ENCODE measurements at places on chromosomes 4 and X.

- DNase-seq: no peak
Observed at GRCh38 chr4:13537011-13537831, 7.1 kb downstream of the NKX3-2 start.

- peak; percentile 15 for DNase-seq
Observed at GRCh38 chr4:182973511-182973911, 56.3 kb upstream of the DCTD start.

GRCh38 chr4:39102297-39102696 is 40.3 kb downstream of the KLHL5 start:
- DNase-seq: no peak

DNA sequence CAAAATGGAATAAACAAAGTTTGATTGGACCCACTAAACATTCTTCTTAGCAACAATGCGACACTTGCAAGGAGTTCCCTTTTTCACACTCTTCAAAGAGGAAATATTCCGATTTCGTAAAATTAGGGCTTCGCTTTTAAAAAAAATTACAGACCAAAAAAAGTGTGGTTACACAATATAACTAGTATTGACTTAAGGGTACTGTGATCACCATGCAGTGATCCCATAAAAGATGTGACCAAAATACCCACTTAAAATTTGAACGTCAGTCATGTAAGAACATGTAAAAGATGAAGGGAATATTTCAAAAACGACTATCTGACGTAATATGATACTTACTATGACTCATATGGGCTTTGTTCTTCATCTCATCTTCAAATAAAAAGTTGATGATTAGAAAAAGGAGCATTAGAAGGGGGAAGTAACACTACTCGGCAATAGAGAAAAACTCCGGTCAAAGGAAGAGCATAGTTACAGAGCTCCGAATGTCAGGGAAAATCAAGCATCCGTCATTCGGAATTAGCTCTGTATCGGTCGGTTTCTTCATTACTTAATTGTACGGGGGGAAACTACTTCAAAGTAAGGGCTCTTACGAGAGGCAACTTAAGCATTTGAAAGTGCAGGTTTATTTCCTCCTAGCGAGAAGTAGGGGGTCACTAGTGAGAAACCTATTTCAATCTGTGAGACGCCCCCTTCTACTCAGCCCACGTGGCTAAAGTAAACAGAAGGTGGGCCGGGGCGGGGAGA is 1.3 kb upstream of the TET2 start:
- peak; percentile 25 for DNase-seq

- DNase-seq: no peak
Observed at GRCh38 chrX:20128670-20129069, 12.0 kb upstream of the MAP7D2 start.

DNA sequence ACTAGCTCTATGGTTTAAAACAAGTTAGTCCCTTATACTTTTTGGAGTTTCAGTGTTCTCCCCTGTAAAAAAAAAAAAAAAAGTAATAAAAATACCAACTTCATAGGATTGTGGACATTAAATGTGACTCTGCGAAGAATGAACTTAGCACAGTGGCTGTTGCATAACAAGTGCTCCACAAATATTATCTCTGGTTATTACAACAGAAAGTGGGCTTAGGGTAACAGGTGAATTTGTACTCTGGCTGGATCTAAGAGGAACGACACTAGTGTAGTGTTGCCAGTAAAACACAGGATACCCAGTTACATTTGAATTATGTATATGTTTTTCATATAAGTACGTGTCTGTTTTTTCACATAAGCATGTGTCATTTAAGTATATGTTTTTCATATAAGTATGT is 360.3 kb upstream of the CXorf51B start:
- no peak for DNase-seq

DNA sequence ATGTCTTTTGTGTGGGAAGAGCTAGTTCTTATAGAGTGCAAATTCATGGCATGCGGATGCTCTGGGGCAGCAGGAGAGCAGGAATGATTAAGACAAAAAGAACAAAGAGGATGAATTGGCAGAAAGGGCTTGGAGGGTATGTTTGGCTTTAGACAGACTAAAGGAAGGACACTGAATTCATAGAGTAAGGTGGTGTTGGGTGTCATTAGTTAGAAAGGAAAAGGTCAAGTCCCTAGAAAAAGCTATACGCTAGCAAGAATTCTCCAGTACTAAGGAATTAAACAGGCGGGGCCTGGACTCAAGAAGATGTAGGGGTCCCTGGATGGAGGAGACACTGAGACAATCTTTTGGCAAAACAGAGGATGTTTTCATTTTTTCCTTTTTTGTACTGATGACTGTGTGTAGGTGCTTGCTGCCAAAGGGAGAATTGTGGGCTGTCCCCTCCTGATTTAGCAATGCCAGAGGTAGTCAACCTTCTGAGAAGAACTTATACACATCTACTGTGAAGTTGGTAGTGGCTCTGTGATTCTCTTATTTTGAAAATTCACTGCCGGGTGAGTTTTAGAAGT is 391.0 kb downstream of the SPRY1 start:
- no peak for DNase-seq

- DNase-seq: no peak
Observed at GRCh38 chr4:6245246-6246169, 24.1 kb upstream of the WFS1 start.

DNA sequence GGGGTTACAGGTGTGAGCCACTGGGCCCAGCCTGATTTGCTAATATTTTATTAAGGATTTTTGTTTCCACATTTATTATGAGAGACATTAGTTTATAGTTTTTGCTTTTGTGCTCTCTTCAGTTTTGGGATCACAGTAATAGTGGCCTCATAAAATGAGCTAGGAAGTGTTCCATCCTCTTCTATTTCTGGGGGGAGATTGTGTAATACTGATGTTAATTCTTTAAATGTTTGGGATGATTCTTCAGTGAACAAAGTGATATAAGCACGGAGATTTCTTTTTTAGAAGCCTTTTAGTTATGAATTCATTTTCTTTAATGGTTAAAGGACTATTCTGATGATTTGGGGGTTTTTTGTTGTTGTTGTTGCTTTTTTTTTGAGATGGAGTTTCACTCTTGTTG is 41.3 kb downstream of the RBMX start:
- DNase-seq: no peak

GRCh38 chr4:5954056-5954760 is 61.3 kb upstream of the CRMP1 start:
- no peak for DNase-seq

DNA sequence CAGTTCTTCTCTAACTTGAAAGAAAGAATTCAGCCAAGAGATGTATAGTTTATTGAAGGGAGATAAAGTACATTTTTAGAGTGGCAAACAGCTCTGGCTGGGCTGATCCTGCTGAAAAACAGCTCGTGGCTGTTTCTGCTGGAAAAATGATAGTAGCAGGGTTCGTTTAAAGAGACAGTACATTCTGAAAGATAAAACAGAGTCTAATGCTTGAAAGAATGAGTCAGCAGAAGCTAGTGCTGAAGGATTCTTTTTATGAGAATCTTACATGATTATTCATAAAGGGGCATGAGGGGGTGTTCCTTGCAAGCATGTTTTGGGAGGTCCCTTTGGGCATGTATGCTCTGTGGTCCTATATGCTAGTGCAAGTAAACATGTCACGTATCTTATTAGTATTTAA is 790.0 kb downstream of the PCDH18 start:
- no peak for DNase-seq

GRCh38 chr4:121376097-121376496 is 4.7 kb downstream of the QRFPR start:
- no peak for DNase-seq

DNA sequence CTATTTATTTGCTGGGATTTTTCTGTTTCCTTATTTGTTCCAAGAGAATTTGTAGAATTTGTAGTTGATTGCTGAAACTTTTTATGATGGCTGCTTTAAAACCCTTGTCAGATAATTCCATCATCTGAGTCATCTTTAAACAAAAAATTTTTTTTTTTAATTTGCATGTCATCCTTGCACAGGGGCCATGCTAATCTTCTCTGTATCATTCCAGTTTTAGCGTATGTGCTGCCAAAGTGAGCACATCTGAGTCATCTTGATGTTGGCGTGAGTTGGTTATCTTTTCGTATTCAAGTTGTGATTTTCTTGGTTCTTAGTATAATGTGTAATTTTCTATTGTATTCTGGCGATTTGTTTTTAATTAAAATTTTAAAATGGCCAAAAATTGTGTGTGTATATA is 18.7 kb upstream of the ZNF157 start:
- no peak for DNase-seq

GRCh38 chr4:55348466-55348865 is 2.4 kb downstream of the SRD5A3 start:
- DNase-seq: no peak

DNA sequence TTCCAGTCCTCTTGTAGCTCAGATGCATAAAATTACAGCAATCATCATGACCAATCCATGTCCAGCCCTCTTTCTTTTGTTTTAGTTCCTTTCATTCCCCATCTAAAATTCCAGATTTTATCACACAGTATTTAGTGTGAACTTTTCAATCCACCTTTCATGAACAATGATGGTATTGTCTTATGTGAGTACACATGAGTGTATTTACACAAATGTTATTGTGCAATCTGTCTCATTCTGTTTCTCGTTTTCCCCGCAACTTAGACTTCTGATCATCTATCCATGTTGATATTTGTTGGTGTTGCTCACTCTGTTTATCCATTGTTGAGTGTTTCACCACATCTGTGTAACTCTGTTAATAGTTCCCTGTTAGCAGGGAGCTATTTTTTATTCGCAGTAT is 9.4 kb upstream of the RASGEF1B start:
- no peak for DNase-seq

GRCh38 chr4:70187216-70187615 is 8.3 kb upstream of the ODAM start:
- no peak for DNase-seq

DNA sequence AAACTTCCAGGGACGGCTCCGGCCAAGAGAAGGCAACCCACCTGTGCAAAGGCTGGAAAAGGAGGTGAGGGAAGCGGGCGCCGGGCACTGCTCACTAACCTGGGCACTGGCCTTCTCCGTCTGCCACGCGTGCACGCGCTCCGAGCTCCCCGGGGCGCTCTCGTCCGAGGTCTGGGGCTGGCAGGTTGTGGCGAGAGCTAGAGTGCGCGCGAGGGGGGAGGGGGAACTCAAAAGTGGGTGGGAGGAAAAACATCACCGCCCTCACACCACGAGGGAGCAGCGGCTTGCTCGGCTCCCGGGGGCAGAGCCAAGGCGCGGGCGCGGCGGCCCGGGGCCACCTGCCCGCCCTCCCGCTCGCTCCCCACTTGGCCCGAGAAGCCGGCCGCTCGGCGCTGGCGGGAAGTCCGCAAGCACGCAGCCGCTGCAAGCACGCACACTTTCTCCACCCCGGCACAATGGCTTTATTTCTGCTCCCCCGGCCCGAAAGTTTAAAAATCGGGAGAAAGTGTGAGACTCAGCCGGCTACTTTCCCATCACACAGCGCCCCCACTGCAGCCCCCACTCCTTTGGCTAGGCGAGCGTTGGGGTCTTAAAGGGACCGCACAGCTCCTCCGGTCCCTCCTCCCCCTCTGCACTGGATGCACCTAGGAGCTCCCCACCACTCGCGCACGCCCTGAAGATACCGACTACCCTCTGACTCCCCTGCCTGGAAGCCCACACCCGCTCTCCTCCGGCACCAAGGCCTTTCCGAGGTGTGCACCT is at the start of gene CHRDL1:
CHRDL1 (minus strand) TSS at position 173 of the 762 bp plus-strand sequence. CDS start 3,636 bp downstream, outside the sequence.
- no peak for DNase-seq

GRCh38 chr4:152954741-152955140 is 18.6 kb downstream of the FHDC1 start:
- DNase-seq: no peak

DNA sequence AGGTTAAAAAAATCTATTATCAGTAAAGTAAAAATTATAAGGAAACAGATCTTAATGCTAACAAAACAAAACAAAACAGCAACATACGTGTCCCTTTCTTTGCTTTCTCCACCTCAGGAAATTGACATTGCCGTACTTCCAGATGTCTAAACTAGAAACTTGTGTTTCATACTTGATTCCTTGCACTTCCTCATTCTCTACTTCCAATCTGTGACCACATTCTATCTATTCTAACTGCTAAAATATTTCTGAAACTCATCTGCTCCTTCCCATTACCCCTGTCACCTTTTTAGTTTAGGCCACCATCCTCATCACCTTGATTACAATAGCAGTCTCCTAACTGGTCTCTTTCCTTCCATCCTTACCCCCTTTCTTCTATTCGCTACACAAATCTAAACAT is 22.5 kb upstream of the RPA4 start:
- no peak for DNase-seq

DNA sequence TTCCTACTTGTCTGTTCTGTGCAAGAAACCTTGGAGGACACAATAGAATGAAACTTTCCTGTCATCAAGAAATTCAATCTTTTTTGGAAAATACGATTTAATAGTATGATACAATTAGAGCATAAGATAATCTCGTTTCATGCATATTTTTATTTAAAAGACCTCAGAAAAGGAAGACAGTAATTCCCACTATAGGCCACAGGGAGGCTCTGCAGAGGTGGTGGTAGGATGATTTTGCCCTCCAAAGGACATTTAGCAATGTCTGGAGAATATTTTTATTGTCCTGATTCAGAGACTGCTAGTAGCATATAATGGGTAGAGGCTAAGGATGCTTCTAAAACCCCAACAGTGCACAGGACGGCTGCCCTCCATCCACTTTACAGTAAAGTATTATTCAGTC is 68.7 kb downstream of the PAK3 start:
- DNase-seq: no peak

GRCh38 chr4:186307916-186308315 is 41.9 kb downstream of the F11 start:
- no peak for DNase-seq

DNA sequence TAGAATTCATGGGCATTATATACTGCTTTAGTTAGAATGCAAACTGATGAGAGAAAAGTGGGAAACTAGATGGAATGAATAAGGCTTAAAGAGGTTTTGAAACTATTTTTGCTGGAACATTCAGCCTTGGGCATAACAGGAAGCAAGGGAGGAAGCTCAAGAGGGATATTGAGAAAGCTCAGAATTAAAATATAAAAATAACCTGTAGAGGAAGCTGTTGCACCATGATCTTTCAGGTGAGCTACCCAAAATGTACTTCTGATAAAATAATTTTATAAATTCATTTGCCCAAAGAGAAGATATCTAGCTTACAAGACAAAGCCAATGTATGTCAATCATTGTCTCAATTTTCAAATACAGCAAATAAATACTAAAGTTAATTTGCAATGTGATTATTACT is 11.3 kb downstream of the GC start:
- no peak for DNase-seq

- DNase-seq: no peak
Observed at GRCh38 chr4:1512738-1513660, 106.8 kb upstream of the NKX1-1 start.

- no peak for DNase-seq
Observed at GRCh38 chr4:45566896-45567603, 556.8 kb downstream of the GABRG1 start.

DNA sequence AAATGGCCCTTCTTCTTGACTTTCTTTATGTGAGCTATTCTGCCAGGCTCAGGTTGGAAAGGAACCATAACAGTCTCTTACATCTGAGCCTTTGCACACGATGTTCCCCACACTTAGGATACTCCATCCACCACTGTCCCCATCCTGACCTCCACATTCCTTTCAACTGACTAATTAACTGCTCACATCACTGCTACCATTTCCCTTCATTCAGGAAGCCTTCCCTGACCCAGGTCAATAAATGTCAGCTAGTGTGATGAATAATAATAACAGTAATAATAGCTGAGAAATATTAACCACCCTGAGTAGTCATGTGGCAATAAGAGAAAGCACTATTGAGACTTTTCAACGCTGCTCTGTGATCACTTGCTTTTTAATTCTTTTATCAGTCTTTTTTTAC is 291.7 kb downstream of the KCNIP4 start:
- no peak for DNase-seq
